Esophagus squamous epithelium (tissue), 5 donors: ENCODE measurements at places on chromosomes 12 and 14. TPM values are rescaled to one million over a fixed set of nuclear protein-coding genes. Genes with fewer than 3 reads are reported as not detected.

- H3K36me3 ChIP-seq, result no peaks in the 10 kb centered on the region
- no peaks in the 10 kb centered on the region for H3K27me3 ChIP-seq
- peaks cover 16% of the 10 kb centered on the region for H3K4me1 ChIP-seq
- H3K27ac ChIP-seq, result peak overlapping the region; percentile 58
- H3K4me3 ChIP-seq, result no peak overlapping the region
These were observed 174.2 kb upstream of the SLC38A2 start for GRCh38 chr12:46546634-46547273.

DNA sequence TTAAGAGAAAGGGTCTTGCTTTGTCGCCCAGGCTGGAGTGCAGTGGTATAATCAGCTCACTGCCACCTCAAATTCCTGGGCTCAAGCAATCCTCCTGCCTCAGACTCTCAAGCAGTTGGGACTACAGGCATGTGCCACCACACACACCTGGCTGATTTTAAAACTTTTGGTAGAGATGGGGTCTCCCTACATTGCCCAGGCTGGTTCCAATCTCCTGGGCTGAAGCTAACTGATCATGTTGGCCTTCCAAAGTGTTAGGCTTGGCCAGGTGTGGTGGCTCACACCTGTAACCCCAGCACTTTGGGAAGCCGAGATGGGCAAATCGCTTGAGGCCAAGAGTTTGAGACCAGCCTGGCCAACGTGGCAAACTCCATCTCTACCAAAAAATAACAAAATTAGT is 43.9 kb upstream of the GCH1 start:
- H3K4me1 ChIP-seq, result no peaks in the 10 kb centered on the region
- no peak overlapping the region for H3K27ac ChIP-seq
- H3K4me3 ChIP-seq, result no peak overlapping the region
- no peaks in the 10 kb centered on the region for H3K27me3 ChIP-seq
- DNase-seq, result no peak

DNA sequence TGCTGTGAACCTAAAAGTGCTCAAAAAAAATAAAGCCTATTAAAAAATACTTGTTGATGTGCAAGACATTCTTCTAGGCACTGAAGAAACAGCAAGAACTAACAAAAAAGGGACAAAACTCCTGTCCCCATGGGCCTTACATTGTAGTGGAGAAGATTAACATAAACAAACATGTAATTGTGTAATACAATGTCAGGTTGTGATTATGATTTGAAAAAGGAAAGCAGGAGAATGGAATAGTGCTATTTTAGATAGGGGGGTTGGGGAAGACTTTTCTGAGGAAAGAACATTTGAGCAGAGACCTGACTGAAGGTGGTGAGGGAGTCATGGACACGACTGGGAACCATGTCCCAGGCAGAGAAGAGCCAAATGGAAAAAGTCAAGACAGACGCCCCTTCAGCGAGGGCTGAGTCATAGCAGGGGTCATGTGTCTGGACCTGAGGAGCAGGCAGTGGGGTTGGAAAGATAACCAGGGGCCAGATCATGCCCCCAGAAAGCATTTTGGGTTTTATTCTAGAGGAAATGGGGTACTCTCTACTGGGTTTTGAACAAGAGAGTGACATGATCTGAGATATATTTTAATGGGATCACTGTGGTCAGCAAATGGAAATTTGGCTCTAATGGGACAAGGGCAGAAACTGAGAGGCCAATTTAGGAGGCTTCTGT is 19.4 kb upstream of the IFNG start:
- H3K36me3 ChIP-seq, result no peaks in the 10 kb centered on the region
- no peak overlapping the region for H3K4me3 ChIP-seq
- H3K4me1 ChIP-seq, result no peaks in the 10 kb centered on the region
- H3K27ac ChIP-seq, result no peak overlapping the region
- peaks cover 5% of the 10 kb centered on the region for H3K27me3 ChIP-seq

DNA sequence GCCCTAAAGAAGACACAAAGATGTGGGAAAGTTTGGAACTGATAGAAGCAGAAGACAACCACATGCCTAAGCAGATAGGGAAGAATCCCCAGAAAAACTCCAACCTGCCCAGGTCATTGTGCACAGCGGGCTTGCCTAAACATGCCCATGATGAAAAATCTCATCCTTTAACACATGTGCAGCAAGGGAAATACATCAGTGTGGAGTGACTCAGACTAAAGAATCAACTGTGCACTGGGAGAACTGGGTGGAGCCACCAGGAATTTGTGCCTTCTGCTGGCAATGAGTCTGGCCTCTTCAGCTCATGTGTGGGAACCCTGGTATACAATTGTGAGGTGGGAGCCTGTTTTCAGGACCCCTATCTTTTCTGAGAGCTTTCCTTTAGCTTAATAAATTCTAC is 398.5 kb downstream of the FSCB start:
- no peaks in the 10 kb centered on the region for H3K36me3 ChIP-seq
- H3K4me1 ChIP-seq, result no peaks in the 10 kb centered on the region
- H3K4me3 ChIP-seq, result no peak overlapping the region
- DNase-seq, result no peak

GRCh38 chr12:131782061-131782460 is 46.1 kb upstream of the MMP17 start:
- no peak for DNase-seq
- peaks cover 12% of the 10 kb centered on the region for H3K4me1 ChIP-seq
- H3K4me3 ChIP-seq, result no peak overlapping the region
- H3K27me3 ChIP-seq, result no peaks in the 10 kb centered on the region
- no peak overlapping the region for H3K27ac ChIP-seq
- peaks cover 93% of the 10 kb centered on the region for H3K36me3 ChIP-seq

DNA sequence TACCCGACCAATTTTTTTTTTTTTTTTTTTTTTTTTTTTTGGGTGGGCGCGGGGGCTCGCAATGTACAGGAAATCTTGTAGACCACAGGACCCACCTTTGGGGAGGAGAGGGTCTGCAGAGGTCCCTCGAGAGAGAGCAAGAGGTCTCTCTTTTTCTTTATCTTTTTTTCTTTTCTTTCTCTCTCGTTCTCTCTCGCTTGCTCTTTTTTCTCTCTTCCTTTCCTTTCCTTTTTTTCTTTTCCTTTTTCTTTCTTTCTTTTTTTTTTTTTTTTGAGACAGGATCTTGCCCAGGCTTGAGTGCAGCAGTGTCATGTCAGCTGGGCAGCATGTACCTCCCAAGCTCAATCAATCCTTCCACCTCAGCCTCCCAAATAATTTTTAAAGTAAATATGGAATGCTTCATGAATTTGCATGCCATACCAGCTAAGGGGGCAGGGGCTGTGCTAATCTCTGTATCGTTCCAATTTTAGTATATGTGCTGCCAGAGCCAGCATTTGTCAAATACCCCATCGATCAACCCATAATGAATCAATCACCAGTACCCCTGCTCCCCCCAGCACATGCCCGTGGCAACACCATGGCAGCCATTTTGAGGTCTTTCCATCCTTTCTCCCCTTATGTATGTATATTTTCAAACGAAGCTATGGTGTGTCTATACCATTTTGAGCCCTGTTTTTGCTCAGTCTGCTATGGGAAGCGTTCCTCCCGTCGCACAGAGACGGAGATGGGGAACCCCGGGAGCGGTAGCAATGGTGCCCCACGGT is 9.3 kb downstream of the PAPLN start:
- H3K4me1 ChIP-seq, result peaks cover 19% of the 10 kb centered on the region
- no peaks in the 10 kb centered on the region for H3K36me3 ChIP-seq
- peak overlapping the region; percentile 79 for H3K4me3 ChIP-seq
- H3K27me3 ChIP-seq, result no peaks in the 10 kb centered on the region

DNA sequence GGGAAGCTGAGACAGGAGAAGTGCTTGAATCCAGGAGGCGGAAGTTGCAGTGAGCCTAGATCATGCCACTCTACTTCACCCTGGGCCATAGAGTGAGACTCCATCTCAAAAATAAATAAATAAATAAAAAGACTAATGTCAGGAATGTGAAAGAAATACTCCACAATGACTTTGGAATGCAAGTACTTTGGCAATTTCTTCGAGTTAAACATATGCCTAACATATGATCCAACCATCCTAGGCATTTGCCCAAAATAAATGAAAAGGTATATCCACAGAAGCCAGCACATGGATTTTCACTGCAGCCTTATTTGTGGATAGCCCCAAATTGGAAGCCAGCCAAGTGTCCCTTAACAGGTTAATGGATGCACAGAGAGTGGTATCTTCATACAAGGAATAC is 357.9 kb upstream of the TMEM132C start:
- no peak overlapping the region for H3K4me3 ChIP-seq
- no peaks in the 10 kb centered on the region for H3K27me3 ChIP-seq
- DNase-seq, result no peak

DNA sequence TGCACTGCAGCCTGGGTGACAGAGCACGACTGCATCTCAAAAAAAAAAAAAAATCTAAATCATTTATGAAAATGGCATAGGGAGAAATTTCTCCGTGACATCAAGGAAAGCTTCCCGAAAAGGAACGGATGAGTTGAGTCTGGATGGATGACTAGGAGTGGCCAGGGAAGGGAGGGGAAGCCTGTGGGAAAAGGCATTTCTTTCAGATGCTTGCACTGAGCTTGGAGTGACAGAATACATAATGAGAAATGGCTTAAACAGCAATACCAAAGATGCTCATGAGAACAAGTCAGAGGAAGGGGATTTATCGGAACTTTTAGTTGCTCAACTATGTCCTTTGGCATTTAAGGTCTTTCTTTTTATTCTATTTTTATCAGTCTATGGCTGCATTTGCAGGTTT is 1369.2 kb upstream of the TMEM132C start:
- H3K27me3 ChIP-seq, result no peaks in the 10 kb centered on the region
- DNase-seq, result no peak
- no peaks in the 10 kb centered on the region for H3K36me3 ChIP-seq

GRCh38 chr14:90019824-90020523 is 41.8 kb upstream of the KCNK13 start:
- H3K4me3 ChIP-seq, result no peak overlapping the region
- H3K36me3 ChIP-seq, result peaks cover 84% of the 10 kb centered on the region
- DNase-seq, result no peak

- no peaks in the 10 kb centered on the region for H3K4me1 ChIP-seq
- DNase-seq, result no peak
- H3K27me3 ChIP-seq, result no peaks in the 10 kb centered on the region
- H3K4me3 ChIP-seq, result no peak overlapping the region
- H3K36me3 ChIP-seq, result no peaks in the 10 kb centered on the region
These were observed 115.4 kb downstream of the KLHL28 start for GRCh38 chr14:44846232-44846824.

- no peak for DNase-seq
- H3K4me3 ChIP-seq, result no peak overlapping the region
- no peaks in the 10 kb centered on the region for H3K36me3 ChIP-seq
- no peak overlapping the region for H3K27ac ChIP-seq
- H3K4me1 ChIP-seq, result no peaks in the 10 kb centered on the region
- no peaks in the 10 kb centered on the region for H3K27me3 ChIP-seq
These were observed 17.8 kb downstream of the IFNG-AS1 start for GRCh38 chr12:68007033-68007432.

CLEC4A gene
- total RNA-seq, result 1.9 TPM

FAM181A gene
- not detected for total RNA-seq

FAM90A1 gene
- total RNA-seq, result 0.64 TPM

MYH7 gene
- not detected for total RNA-seq

KRT2 gene
- 0.99 TPM for total RNA-seq

MMP17 gene
- 2.1 TPM for total RNA-seq

TSHR gene
- total RNA-seq, result not detected
